ENCODE measurements at places on chromosomes 5 and 9.

- DNase-seq, result no peak
Measured at GRCh38 chr9:132288966-132289365, 65.8 kb downstream of the SETX start.

GRCh38 chr5:32222723-32223470 lies 48.8 kb upstream of the GOLPH3 start:
- no peak for DNase-seq

- DNase-seq, result no peak
Measured at GRCh38 chr9:132350861-132351315, 3.9 kb downstream of the SETX start.

DNA sequence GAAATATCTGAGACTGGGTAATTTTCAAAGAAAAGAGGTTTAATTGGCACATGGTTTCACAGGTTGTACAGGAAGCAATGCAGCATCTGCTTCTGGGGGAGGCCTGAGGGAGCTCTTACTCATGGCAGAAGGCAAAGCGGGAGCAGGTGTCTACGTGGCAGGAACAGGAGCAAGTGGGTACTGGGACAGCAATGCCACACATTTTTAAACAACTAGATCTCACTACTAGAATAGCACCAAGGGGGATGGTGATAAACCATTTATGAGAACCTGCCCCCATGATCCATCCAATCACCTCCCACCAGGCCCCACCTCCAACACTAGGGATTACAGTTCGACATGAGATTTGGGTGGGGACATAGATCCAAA lies 47.6 kb upstream of the HOMER1 start:
- no peak for DNase-seq

- no peak for DNase-seq
Measured at GRCh38 chr5:94024101-94024500, 282.7 kb upstream of the POU5F2 start.

- DNase-seq, result no peak
Measured at GRCh38 chr5:128290152-128290858, 206.7 kb downstream of the SLC12A2 start.

- no peak for DNase-seq
Measured at GRCh38 chr5:137233726-137234125, 265.4 kb downstream of the SPOCK1 start.

DNA sequence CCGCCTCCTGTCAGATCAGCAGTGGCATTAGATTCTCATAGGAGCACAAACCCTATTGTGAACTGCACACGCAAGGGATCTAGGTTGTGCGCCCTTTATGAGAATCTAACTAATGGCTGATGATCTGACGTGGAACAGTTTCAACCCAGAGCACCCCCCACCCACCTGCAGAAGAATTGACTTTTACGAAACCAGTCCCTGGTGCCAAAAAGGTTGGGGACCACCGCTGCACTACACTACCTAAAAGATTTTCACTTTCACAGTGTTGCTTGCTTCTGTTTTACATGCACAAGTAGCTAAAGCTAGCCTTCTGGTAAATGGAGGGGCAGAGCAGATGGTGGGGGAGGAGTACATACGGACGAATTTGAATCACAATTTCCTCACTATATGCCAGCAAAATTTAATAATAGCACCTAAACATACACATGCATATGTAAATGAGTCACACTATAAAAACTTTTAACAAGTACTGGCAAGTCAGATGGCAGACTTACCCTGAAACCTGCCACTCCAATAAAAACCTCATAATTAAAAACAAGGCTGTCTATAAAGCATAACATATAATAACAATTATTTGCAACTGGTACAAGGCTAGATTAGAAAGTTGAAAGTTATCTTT lies 24.0 kb upstream of the CDKN2B start:
- no peak for DNase-seq

DNA sequence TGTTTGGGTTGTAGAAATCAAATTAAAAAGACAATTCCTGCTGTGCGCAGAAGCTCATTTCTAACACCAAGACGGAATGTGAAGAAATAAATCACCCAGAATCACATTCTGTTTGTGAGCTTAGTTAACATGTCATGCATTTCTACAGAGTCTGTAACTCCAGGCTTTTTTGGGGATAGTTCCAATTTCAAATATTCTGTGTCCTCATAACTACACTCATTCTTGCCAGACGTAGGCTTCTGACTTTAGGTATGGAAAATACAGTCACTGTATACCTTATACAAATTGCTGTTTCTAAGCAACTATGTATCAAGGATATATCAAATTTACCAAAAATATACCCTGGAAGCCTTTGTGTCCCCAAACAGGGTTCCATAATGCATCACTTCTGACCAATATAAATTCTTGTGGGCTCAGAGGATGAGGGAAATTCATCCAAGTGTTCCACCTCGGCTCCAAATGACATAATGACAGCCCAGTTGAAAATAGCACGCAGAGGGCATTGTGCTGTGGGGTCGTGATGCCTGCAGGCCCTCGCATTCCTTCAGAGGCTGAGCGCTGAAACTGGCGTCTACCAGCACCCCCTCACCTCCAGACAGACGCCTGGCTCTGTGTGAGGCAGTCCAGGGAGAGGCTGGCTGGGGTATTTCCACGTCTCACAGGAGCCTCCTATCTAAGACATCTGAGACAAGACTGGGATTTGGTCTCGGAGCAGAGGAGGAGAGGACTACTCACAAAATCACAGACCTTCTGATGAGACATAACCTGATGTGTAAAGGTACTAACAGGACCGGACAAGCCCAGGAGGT lies 79.8 kb downstream of the KLF4 start:
- no peak for DNase-seq

GRCh38 chr5:16618138-16618897 lies 1.5 kb upstream of the RETREG1 start:
- no peak for DNase-seq

- no peak for DNase-seq
Measured at GRCh38 chr9:109974143-109974917, 194.3 kb downstream of the PALM2AKAP2 start.

DNA sequence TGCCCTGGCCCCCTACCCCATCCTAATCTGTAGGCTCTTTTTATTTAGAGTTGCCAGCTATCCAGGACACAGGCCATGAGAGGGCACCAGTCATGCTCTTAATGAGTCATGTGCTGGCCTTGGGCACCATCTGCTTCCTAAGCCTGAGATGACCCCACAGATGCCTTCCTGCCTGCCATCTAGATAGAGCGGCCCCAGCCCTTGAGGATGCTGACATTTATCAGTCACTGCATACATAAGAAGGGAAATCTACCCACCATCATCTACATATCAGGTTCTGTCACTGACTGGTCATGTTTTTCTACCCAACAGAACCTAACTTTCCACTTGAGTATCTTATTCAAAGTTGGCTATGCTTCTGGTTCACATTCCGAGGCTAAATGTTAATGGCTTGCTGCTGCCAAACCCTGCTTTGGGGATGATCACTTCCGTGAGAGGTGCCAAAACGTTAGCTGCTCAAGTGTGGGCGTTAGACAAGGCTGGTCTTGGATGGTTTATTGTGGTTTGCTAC lies 49.9 kb upstream of the TTC23L start:
- peak; percentile 52 for DNase-seq

GRCh38 chr9:113472199-113472598 lies 8.7 kb downstream of the RGS3 start:
- no peak for DNase-seq

DNA sequence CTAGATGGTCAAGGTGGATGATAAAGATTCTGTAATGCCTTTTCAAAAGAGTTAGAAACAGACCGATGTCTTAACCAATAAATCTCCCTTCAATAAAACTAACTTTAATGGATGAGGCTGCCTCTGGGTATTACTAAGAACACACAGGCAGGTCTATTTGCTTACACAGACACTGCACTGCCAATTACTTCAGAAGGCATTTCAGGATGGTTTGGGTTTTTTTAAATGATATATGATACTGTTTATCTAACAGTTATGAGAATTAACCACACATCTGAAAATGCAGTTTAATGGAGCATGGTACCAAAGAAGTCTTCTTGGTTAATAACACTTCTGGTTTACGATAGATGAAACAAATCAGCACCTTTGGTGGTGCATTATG lies 367.9 kb upstream of the GRAMD2B start:
- no peak for DNase-seq

DNA sequence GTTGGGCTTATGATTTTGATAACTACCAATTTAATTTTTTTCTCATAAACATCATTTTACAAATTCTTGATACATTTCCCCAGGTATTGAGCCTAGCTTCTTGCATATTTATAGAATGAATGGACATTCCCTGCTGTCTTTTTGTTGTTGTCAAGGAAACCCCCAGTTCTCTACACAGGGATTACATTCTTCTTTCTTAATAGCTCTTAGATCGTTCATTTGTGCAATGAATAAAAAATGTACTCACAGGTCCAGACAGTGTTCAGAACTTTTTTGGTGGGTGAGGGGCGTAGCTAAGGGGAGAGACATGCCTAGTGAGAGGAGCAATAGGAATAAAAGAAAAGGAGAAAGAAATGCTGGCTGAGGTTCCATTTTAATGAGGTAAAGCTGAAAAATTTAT lies 58.6 kb downstream of the VCAN start:
- no peak for DNase-seq

DNA sequence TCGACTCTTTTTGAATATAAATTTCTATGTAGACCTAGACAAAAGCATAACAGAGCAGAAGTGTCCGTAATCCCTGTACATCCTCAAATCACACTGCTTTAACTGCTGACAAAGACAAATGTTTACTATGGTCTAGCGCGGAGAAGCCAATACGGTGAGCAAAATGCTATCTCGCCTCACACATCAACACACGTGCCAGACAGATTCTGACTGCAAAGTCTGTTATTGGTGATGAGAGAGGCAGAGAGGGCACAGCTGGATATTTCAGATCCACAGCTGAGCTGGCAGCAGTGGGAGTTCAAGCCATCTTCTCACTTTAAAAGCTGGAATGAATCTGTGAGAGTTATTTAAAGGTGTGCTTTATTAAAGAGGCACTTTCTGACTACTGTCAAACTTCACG lies 124.3 kb downstream of the ARL15 start:
- no peak for DNase-seq

DNA sequence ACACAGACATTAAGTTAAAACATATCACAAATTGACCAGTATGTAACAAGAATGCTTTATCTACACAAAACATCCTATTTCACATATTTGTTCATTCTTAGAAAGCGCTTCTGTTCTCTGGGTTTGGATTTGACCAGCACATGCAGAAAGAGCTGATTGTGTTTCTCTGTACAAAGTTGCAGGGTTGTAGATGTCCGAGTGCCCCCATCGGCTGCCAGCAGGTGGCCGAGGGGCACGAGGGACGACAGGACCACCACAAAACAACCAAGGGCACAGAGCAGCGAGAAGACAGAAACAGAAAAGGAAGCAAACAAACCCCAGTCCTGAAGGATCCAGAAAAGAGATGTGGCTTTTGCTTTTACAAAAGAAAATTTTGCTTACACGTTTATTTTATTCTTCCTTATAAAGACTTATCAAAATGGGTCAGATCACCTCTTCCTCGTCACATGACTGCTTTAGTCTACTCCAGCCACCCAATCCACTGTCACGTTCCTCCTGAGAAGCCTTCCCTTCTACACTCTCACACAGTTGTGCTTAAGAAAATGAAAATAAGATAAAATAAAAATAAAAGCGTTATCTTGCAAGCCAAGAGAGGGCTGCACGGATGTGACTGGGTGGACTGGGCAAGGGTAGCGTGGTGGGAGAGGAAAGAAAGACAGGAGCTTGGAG lies 9.5 kb downstream of the OTP start:
- no peak for DNase-seq

- no peak for DNase-seq
Measured at GRCh38 chr9:105860516-105860915, 166.2 kb downstream of the TMEM38B start.

DNA sequence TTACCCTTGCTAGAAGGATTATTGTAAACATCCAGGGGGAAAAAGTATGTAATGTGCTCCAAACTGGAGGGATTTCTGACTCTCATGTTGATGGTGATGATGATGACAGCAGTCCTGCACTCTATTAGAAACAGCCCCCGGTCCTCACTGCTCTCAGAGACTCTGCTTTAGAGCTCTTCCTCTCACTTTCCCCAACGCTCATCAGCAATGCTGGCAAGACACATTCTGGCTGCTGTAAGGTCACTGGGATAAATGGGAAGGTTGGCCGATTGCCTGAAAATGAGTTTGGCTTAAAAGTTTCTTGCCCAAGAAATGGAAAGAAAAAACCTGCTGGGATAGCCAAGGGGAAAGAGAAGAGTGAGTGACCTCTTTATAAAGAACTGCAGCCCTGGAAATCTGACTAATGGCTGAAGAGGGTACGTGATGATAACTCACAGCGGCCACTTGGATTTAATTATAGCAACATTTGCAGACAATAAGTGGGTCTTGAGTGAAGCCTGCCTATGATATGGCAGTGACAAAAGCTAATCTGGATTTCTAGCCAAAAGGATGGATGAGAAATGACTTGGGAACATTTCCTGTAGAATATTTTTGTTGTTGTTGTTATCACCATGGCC lies 235.8 kb downstream of the TMEM38B start:
- DNase-seq, result peak; percentile 12

- no peak for DNase-seq
Measured at GRCh38 chr9:18606281-18606680, 132.3 kb downstream of the ADAMTSL1 start.

DNA sequence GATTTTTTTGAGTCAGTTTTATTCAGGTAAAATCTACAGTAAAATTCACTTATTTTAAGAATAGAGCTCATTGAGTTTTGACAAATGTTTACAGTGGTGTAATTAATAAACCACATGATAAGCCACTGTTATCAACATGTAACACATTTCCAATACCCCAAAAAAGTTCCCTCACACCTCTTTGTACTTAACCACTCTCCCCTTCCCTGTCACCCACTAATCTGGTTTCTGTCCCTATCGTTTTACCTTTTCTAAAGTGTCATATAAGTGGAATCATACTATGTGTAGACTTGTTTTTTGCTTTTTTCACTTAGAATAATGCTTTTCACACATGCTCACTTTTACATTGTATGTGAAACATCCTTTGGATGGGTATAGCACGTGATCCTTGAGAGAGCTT lies 127.2 kb downstream of the KDM4C start:
- no peak for DNase-seq

DNA sequence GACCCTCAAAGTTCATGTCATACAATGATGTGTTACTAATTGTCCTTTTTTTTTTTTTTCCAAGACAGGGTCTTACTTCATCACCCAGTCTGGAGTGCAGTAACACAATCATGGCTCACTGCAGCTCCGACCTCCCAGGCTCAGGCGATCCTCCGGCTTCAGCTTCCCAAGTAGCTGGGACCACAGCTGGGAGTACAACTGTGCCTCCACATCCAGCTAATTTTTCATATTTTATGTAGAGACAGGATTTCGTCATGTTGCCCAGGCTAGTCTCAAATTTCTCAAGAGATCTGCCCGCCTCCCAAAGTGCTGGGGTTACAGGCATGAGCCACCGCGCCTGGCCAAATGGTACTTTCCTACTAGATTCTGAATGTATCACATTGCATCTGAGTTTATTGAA lies 49.4 kb upstream of the EBF1 start:
- DNase-seq, result no peak
